Foreskin keratinocyte (primary cell): ENCODE measurements at places on chromosomes 3 and 15. TPM values are rescaled to one million over a fixed set of nuclear protein-coding genes. Genes with fewer than 3 reads are reported as not detected.
A peak's percentile ranks its signal among the peaks of the same experiment; 100 is the strongest.

ROBO2 gene
- 0.16 and 0.27 TPM in 2 replicates for polyA plus RNA-seq

OR5K2 gene
- polyA plus RNA-seq = not detected in 2 replicates

GRCh38 chr3:49022688-49023171, 809 bp downstream of the NDUFAF3 start:
- DNase-seq = no peak

GRCh38 chr3:45109771-45110508, 36.2 kb downstream of the CDCP1 start:
- no peak for DNase-seq

TMEM158 gene
- polyA plus RNA-seq = 5.6 and 5.8 TPM in 2 replicates

GRCh38 chr3:125418306-125418705, 43.2 kb upstream of the ZNF148 start:
- no peak for DNase-seq

- DNase-seq = no peak
Measured at GRCh38 chr15:98801234-98801561, 152.9 kb downstream of the IGF1R start.

ZNF660 gene
- polyA plus RNA-seq = 0.01 and 0.02 TPM in 2 replicates

DNA sequence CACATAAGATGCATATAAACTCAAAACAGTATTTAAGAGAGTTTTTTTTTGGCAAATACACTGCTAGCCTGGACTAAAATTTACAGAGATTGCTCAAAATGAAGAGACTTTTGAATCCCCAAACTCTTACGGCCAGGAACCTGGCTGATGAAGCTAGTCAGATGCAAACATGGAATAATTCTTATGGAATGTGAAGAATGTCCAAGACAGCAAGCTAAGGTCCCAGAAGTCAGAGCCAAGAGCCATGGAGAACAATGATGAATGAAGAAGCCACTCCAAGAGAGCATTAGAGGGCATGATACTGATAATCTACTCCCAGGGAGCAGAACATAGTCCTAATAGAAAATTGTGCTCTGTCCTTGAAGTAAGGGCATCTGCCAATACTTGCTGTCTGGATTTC, 705.5 kb downstream of the DIPK2A start:
- peak; percentile 26 for DNase-seq

- peak; percentile 45 for DNase-seq
Measured at GRCh38 chr3:4322635-4323034, 19.5 kb downstream of the SETMAR start.

CAND2 gene
- polyA plus RNA-seq = 0.65 and 0.90 TPM in 2 replicates

TMEM207 gene
- not detected in 2 replicates for polyA plus RNA-seq

DNA sequence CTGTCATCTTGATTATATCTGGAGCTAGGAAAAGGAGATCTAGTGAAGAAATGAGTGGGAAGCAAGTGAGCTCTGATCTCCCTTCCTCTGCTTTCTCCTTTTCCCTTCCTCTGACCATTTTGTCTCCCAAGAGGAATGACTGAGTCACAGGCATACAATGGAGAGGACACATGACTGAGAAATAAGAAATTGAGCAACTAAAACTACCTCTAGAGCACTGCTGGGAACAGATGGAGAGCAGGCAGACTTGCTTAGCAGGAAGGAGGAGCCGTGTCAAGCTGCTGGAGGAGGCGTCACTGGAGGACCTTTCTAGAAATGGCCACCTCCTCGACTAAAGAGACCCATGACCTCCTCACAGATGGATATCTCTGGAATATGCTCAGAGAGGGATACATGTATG, 66.9 kb upstream of the MYO5C start:
- DNase-seq = peak; percentile 72

DNA sequence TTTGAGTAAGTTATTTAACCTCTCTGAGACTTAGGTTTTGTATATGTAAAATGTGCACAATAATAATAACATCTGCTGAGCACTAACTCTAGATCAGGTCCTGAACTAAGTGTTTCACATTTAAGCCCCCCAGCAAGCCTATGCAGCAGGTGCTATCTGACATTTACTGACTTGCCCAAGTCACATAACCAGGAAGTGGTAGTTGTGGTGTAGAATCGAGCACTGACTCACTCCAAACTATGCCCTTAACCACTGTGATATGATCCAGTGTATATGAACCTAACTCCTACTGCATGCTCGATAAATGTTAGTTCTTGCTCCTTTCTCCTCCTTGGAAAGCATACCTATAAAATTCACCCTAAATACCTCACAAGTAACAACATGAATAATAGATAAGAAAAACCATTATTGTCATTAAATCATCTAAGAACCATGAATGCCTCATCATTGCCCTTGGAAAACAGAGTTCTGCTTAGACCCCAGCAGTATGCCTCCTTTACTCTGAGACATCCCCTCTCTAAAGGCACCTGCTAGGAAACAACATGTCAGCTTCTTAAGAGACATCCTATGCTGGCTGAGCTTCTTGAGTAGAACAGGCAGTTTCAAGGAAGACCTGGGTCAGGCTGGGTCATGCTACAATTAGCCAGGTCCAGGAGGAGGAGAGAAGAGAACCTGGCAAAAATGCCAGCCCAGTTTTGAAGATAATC, 3.0 kb upstream of the SHC4 start:
- DNase-seq = peak; percentile 86

TOP2B gene
- polyA plus RNA-seq = 48.0 and 49.5 TPM in 2 replicates

DNA sequence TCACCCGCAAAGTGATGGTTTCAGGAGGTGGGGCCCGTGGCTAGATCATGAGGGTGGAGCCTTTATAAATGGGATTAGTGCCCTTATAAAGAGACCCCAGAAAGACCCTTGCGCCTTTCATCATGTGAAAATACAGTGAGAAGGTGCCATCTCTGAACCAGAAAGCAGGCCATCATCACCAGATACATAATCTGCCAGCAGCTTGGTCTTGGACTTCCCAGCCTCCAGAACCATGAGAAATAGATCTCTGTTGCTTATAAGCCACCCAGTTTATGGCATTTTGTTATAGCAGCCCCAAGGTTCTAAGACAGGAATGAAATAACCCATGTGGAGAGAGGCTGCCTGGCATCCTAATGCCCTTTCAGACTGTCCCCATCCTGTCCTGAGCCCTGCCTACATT, 127.8 kb upstream of the SMAD3 start:
- DNase-seq = no peak

DNA sequence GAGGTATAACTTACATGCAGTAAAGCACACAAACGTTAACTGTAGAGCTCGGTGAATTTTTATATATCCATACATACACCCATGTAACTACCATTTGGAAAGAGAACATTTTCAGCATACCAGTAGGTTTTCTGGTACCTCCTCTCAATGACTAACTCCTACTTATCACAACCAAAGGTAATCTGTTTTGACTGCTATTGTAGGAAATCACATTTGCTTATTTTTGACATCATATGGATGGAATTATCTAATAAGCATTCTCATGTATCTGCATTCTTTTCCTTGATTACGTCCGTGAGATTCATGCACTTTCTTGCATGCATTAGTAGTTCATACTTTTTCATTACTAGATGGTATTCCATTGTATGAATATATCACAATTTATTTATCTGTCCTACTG, 76.8 kb downstream of the CSNK1G1 start:
- DNase-seq = no peak

- no peak for DNase-seq
Measured at GRCh38 chr3:114659109-114660061, 365.6 kb downstream of the TIGIT start.

GRCh38 chr3:178352326-178353005, 183.8 kb upstream of the KCNMB2 start:
- no peak for DNase-seq

NRROS gene
- 0.12 and 0.19 TPM in 2 replicates for polyA plus RNA-seq

DNA sequence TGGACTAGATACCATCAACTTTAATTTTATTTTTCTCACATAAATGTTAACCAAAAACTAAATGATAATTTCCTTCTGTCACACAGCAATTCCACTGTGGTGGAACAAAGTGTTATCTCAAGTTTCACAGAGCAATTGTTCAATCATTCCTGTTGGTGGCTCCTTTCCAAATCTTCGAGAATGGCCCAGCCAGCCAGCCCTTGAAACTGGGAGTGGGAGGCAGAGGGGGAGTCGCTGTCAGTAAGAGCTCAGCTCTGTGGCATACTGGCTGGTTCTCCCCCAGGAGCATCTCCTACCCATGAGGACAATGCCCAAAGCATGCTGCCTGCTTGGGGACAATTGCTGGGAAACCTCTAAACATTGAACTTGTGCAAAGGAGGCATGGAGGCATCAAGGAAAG, 47.7 kb downstream of the MECOM start:
- DNase-seq = no peak

DNA sequence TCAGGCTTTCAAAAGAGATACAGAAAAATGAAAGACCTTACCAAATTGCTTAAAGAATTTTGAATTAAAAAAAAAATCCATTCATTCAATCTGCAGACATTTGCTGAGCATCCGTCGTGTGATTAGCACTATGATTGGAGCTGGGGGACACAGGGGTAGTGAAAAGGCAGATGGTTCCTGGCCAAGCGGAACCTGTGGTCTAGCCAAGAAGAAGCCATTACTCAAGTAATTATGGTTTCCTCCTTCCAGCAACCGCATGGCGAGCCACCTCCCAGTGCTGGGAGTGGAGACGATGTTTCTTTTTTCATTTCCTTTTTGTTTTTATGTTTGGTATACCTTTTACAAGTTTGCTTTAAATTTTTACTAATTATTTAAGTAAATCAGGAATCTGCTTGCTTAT, 140.2 kb downstream of the CACNA2D3 start:
- DNase-seq = no peak

ANKUB1 gene
- polyA plus RNA-seq = 0.45 and 0.48 TPM in 2 replicates

LAMB2 gene
- 97.2 and 133 TPM in 2 replicates for polyA plus RNA-seq

- DNase-seq = no peak
Measured at GRCh38 chr3:14609506-14609905, 42.1 kb upstream of the CCDC174 start.

CCDC32 gene
- 12.7 and 13.1 TPM in 2 replicates for polyA plus RNA-seq
